ENCODE measurements at places on chromosomes 12 and 14.

- DNase-seq = no peak
Measured at GRCh38 chr14:64232944-64233343, 61.2 kb downstream of the ESR2 start.

DNA sequence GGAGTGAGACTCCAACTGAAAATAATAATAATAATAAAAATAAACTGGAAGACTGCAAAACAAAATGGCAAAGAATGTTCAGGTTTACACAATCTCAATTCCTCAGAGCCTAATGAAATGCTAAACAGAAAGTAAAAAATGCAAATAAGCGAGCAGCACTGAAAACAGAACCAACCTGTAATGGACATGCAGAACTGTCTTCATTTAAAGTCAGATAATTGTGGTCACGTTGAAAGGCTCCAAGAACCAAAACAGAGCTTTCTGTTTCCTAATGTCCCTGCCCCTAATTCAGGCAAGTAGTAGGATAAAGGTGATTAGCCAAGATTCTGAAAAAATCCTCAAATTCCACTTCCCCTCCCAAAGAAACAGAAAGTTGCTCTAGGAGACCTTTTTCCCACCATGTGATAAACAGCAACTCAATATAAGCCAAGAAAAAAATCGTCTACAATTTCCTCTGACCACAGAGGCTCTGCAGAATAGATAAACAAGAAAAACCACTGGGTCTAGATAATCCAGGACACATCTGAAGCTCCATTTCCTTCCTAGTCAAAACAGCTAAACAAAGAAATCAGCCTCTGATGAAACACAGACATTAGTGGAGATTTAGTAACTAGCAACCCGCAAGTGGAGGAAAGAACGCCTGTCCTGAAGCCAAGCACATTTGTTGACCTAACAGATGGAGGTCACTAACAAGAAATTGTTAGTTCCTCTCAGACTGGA is 3.0 kb downstream of the MIS18BP1 start:
- no peak for DNase-seq

DNA sequence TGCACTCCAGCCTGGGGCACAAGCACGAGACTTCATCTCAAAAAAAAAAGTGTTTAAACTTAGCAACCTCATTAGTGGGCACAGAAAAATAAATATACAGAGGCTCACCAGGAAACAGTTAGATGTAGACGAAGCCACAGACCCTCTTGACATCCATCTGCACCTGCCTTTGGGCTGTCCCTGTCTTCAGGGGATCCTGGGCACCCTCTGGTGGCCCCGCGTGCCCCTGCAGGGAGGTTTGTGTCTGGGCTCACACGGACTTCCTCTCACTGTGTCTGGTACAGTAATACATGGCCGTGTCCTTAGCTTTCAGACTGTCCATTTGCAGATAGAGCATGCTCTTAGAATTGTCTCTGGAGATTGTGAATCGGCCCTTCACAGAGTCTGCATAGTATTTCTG is 916.5 kb downstream of the TMEM121 start:
- no peak for DNase-seq

- no peak for DNase-seq
Measured at GRCh38 chr14:36161776-36162175, 14.7 kb downstream of the PTCSC3 start.

GRCh38 chr12:32334371-32334777 is 65.0 kb upstream of the FGD4 start:
- no peak for DNase-seq

DNA sequence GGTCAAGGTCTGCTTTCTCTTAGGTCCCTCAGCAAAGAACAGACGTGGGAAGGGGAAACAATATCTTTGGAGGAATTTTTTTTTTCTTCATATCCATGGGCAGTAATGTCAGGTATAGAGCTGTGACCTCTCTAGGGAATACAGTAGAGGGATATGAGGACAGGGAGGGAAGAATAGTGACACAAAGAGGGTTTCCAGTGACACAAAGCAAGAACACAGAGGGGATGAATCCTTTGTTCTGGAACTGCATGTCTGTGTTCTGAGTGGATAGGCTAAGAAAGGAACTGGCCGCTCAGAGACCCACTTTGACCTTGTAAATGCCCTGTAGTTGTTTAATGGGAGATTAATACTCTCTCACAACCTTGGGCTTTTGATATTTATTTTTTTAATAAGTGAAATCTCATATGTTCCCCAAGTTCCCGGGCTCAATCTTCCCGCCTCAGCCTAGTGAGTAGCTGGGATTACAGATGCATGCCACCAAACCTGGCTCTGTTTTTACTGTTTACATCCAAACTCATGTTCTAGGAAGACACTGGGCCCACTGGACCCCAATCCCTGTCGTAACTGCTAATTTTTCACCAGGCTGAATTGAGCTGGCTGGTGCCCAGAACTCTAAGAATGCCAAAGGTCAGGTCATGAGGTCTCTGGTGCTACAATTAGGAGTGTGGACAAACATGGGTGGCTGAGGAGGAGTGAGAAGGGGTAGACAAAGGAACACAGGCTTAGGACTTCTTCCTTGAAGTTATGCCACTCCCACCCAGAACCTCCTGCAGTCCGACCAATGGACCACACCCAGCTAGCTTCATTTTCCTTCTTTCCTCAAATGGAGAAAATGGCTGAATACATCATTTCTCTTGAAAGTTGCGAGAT is 9.1 kb upstream of the PLEKHH1 start:
- no peak for DNase-seq

DNA sequence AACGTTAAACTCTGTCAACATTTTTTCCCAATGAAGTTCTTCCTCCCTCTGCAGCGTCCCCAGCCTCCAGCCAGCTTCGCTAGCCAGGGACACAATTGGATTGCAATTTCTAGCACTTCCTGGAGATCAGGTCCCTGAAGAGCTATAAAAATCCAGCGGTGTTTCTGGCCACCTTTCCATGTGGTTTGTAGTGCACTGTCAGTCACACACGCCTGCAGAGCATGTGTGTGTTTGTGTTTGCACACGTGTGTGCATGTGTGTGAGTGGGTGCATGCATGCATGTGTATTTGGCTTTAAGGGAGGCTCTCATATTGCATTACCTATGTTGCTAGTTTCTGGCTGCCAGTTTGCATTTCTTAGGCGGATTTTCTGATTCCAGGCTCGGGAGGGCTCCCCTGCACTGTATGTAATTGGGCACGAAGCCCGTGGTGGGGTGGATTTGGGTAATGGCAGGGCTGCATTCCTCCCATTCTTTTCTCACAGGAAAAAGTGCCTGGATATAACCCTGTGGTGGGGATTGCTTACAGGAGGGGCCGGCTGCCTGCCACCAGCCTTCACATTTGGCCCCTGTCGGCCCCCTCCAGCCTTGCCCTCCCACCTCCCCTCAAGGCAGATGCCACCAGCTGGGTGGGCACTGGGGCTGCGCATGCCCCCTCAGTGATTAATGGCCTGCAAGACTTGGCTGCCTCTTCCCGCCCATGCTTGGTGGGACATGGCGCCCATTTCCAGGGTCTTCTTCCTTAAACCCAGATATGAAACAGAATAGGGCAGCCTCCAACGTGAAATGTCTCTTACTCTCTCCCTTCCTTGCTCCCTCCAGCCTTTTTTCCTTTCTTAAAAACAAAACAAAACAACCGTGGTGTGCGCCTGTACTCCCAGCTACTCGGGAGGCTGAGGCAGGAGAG is 74.0 kb downstream of the TSPAN9 start:
- DNase-seq = no peak

DNA sequence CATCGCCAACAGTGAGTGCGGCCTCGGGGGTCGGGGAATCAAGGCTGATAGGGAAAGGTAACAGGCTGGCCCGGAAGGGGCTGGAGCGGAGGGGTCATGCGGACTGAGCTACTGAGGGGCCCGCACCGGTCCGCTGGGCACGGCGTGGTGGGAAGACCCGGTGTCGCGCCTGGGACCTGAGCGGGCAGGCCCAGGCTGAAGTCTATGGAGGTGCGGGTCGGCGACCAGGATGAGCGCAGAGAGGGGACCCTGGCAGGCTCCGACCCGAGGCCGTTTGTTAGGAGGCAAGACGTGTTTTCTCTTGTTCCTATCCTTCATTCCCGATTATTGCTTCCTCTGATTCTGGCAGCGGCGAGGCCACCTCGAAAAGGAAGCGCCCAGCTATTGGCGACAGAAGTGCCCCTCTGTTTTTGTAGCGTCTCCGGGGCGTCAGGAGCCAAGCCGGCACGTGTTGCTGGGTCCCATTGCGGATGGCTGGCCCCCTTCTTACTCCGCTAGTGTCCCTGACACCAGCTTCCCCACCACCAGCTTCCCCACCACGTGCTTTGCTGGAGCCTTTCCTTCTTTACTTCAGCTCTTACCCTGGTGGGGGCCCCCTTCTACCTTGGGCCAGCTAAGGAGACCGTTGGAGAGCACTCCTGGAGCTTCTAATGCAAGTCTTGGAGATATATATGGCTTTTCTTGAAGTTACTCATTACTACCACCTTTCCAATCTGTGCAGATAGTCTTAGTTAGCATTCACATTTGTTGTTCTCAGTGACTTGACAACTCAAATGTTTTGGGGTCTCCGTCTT is 653 bp downstream of the PA2G4 start:
- no peak for DNase-seq

DNA sequence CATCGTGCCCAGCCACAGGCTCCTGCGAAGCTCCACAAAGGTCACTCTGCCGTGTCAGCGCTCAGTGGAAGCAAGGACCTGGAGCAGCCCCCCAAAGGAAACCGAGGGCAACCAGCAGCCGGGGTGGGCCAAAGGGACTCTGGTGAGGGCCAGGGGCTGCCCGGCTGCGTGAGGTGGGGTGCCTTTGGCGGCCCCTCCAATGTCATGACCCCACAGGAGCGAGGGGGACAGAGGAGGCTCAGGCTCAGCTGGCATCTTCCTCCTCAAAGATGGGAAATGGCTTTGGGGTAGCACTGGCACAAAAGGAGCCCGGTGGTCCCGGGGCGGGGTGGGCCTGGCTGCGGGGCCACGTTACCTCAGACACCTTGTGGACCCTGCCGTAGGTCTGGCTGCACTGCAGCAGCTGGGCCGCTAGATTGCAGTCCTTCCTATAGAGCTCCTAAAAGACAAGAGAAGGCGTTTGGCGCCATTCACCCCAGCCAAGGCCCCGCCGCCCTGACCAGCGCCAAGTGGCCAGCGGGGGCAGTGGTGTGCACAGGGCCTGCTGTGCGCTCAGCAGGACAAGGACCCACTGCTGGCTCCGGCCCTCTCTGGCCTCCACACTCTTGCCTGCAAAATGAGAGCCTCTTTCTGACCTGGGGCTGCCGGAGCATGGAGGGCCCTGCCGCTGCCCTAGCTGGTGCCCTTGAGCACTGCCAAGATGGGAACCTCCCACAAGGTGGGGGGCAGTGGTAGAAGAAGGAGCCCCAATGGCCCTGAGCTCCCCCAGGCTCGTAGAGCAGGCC is 46.9 kb downstream of the BEGAIN start:
- no peak for DNase-seq

GRCh38 chr12:65608319-65608916 is 215.9 kb upstream of the HMGA2 start:
- DNase-seq = no peak

DNA sequence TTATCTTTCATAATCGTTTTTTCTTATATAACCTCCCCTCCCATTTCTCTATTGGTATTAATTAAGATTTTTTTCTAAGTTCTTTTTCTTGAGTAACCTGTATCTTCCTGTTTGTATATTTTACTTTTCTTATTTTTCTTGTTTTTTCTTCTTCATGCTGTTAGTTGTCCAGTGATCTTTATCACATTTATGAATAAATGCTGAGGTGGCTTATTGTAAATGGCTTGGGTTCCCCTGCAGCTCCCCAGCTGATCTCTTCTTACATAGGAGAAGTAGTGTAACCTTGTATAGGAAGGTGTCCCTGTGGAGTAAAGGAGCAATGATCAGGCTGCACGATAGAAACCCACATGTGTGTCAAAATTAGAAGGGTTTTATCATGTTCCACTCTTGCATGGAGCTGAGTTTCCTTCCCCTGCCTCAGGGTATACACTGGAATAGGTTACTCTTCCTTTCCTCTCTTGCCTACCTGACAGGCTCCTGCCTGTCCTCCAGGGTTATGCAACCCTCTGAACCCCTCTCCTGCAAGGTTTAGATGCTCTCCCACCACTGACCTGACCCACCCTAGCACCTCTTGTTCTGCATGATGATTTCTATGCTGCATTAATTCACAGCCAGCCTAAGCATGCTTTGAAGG is 334.8 kb upstream of the RGS6 start:
- no peak for DNase-seq

DNA sequence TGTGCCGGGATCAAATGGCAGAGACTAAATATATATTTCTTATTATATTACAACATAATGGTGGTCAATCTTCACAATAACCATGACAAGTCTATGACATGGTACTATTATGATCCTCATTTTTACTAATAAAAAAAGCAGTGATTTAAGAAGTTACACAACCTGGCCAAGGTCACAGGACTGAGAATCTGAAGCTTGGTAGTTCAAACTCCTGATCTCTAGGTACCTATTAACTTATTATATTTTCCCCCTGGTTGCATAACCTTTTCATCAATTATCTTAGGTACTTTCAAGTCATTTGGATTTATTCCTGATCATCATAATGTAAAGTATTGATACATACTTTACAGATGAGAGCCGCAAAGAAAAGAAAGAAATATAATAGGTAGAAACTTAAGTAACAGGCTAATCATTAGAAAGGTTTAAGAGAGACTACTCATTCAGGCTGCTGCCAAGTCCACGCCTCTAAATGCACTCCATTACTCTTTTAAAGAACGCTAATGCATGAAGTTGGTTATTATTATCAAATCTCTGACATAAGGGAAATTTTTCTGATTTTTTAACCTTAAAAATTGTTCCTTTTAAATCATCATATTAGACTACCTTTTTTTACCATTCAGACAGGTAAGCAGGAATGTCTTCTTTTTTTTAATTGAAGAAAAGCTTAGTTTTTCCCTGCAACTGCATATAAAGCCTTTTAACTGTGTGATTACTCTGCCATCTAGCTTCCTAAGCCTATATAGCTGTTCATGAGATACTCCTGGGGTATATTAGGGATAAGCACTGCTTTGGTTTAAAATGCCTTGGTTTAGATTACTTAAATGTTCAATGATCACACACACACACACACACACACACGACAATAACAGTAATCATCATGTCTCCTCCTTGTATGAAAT is 35.6 kb downstream of the RPS29 start:
- no peak for DNase-seq

GRCh38 chr14:71539650-71540285 is 392.5 kb upstream of the RGS6 start:
- no peak for DNase-seq
